Activated CD8-positive, alpha-beta memory T cell treated with anti-CD3 and anti-CD28 coated beads, Interleukin-2, amount 10 ng/mL, durations not matched to agents 7 days and 5 days (primary cell): ENCODE measurements at places on chromosomes 2 and 18. TPM values are rescaled to one million over a fixed set of nuclear protein-coding genes. Genes with fewer than 3 reads are reported as not detected.

DNA sequence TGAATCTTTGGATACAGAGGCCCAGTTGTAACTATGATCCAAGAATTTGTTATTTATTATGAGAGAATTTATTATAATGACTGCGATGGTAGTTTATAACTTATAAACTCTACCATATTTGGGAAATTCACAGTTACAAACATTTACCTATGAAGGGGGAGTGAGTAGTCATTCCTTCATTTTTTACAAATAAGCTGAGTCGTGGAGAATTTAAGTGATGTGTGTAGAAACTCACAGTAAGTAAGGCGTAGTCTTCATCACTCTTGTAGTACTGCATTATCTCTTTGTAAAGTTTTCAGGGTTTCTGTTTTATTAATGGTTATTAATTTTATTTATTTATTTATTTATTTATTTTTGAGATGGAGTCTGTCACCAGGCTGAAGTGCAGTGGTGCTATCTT lies 13.5 kb downstream of the CREB1 start:
- no peak for DNase-seq

DNA sequence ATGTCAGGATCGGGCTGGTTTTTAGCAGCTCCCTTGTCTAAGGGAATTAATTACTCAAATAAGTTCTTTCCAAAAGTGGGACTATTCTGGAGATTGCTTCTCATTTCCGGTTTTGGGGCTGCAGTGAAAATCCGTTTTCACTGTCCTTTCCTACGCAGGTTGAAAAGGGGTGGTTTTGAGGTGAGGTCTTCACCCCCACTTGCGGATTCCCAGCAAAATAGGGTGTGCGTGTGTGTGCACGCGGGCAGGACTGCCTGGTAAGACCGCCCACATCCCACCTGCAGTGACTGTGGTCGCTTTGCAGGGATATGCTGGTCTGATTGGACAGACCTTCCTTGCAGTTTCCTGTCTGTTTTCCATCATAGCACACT lies 472 bp upstream of the PLEKHM3 start:
- DNase-seq, result peak; percentile 47

GRCh38 chr2:234974501-234975385 lies 22.9 kb downstream of the SH3BP4 start:
- DNase-seq, result no peak

IL1F10 gene
- not detected for total RNA-seq

SLC9A2 gene
- total RNA-seq, result not detected
